ENCODE measurements at places on chromosomes 3 and 15.
A peak's percentile ranks its signal among the peaks of the same experiment; 100 is the strongest.

DNA sequence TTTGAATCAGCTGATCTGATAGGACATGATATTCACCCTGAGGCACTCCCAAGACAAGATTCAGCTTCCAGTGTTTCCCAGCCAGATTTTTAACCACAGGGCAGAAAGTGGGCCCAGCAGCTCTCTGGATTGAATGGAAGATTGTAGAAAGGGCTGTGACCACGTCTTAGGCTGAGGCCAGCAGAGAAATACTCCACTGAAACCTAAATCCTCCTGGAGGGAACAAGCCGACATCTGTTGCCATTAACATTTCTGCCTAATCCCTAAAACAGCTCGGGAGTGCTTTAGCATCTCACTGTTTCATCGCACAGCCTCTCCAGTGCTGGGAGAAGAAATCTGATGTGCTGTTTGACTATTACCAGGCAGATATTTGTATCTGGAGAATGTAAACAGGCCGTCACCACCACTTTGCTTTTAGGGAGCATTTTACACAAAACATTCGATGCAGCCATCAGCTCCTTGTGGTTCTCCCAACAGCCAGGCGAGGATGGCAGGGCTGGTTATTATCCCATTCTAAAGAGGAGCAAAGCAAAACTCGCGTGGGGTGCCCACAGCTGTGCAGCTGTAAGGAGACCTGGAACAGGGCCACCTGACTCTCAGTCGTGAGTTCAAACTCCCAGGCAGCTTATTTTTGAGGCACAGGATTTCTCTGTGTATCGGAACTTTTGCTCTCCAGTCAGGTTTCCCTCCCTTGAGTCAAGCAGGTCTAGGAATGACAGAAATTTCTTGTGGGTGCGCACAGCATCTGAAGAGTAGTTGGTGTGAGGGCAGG, 117.4 kb downstream of the LIPC start:
- DNase-seq, result peak; percentile 15

DNA sequence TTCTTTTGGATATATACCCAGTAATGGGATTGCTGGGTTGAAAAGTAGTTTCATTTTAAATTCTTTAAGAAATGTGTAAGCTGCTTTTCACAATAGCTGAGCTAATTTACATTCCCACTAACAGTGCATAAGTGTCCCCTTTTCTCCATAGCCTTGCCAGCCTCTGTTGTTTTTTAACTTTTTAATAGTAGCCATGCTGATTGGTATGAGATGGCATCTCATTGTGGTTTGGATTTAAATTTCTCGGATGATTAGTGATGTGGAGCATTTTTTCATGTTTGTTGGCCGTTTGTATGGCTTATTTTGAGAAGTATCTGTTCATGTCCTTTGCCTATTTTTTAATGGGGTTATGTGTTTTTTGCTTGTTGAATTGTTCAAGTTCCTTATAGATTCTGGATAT, 444.3 kb upstream of the ATP11B start:
- no peak for DNase-seq

DNA sequence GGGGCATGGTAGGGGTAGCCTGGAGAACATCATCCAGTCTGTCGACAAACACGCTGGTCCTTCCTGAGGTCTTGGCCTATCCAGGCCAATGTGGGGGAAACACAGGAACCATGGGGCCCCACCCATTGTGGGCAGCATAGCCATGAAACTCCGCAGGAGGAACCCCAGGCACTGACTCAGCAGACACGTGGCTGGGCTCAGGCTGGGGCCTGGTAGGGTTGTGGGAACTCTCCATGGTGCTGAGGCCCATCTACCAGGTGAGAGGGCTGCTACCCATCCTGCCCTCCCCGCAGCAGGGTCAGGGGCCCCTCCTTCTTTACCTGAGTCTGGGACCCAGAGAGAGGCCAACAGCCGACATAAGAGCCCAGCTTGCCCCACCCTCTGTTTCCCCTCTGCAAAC, 22.6 kb upstream of the CACNA2D2 start:
- no peak for DNase-seq

- DNase-seq, result peak; percentile 2
These were observed 107.1 kb upstream of the ICE2 start for GRCh38 chr15:60585743-60586708.

DNA sequence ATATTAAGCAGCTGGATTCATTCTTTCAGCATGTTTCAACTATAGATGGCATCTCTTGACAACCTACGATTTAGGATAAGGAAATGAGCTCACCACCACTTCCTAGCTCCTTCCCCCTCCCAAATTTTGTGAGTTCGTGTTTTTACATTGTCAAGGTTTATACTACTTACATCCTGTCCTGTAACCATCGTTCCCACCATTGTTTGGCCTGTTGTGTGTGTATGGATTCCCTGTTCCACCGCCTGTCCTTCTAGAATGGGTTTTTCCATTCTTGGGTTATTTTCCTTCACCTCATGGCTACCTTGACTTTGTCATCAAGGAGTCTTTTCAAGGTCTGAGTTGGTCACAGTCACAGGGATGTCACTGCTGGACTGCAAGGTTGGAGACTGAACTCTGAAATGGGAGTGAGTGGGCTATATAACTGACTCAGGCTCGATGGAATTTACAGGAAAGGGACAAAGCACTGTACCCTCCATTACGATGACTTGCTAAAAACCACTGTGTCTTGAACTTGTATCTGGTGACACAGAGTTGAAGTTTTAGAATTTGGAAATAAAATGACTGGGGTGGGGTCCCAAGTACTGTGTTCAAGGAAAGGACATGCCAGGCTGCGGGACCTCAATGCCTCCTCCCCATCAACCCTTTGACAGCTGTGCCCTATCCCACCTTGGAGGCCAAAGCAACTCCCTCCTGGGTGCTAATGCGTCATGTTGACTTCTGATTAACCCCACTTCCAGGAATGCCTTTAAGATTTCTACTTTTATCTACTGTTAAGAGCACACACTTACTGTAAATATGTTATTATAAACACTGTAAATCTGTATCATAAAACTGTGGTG, 66.8 kb upstream of the BLM start:
- DNase-seq, result no peak

DNA sequence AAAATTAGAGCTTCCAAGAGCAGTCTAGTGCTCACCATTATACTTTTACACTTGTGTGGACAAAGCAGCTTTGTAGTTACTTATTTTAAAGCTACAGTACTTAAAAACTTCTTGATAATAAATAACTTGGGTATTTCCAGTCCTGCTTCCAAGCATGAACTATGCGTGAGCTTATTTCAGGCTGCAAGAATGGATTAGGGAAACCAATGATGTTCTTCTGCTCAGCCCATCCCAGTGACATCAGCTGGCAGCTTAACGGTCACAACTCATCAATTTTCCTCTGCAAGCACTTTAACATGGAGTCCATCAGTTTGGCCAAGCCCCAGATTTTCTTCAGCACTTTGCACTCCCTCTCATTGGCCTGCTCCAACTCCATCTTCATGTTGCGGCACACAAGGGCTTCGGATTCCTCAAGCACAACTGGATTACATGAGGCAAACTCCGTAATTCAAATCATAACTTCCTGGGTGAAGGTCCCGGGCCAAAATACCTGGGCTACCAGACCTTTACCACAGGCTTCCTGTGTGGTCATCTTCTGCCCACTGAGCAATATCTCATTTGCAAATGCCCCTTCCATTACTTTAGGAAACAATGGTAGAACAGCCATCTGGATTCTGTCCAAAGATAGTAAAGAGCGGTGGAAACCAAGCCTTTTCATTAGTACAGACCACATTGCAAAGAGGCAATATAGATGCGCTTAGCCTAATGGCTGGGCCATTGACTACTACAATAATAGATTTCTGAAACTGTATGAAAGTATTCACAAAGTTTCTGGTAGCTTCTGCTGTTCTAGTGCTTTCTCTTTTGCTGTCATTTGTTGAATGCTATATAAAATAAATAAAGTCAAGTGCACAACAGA, 87.5 kb upstream of the DAZL start:
- DNase-seq, result no peak

DNA sequence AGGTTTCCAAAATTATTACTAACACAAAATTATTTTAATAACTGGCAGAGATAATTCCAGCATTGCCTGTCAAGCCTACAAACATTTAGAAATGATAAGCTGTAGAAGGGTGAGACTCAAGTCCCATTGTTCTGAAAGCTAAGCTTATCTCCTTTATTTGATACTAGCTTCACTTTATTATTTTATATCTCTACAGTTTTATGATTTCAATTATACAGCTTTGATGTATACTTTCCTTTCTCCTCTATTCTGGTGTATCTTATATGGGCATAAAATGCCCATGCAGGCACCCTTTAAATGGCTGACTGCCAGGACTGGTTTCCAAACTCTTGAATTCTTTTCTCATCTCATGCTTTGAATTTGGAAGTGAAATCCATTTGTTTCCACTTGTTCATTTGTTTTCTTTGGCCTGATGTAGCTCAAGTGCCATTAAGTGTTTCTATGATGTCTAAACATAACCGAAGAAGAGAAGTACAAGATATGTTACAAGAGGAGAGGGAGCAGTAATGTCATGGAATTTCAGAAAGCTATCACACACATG, 372.1 kb upstream of the ARHGEF26 start:
- no peak for DNase-seq

GRCh38 chr15:83105440-83105839, 2.0 kb upstream of the TM6SF1 start:
- no peak for DNase-seq

DNA sequence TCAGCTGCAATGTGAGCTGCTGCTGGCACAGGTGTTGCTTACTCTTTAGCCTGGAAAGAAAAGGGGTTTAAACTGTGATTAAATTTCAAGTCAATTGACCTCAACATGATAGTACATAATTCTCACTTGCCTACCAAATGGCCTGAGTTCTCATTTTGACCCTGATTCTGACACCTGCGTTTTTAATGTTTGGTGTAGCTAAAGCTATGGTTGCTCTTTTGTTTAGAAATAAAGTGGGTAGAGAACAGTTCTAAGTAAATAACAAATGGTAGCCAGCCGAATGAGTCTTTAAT, 100.8 kb upstream of the SOX2 start:
- no peak for DNase-seq

DNA sequence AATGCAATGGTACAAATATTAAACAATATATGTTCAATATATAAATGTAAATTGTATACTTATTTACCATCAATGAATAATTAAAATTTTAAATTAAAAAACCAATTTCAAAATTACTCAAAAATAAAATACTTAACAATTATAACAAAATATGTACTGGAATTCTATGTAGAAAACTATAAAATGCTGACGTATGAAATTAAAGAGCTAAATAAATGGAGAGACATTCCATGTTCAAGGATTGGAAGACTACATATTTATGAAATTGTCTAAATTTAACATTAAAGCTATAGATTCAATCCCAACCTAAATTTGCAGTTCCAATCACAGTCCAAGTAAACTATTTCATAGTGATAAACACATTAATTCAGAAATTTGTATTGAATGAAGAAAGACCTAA, 1522.4 kb downstream of the SI start:
- no peak for DNase-seq

- no peak for DNase-seq
These were observed 134.4 kb upstream of the KCNH8 start for GRCh38 chr3:19013879-19014278.

DNA sequence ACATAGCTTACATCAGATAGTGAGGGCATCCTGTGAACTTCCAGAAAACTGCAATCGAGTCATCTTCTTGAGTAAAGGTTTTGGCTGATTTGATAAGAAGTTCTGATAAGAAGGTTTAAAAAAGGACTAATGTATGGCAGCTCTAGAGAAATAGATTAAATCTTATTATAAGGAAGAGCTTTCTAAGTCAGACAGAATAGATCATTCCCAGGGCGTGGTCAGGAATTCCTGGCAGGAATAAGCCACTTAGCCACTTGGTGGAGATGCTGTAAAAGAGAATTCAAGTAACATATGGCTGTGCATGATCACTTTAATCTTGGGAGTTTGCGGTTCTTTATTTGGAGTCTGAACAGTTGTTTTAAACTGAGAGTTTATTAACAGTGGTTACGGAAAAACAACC, 17.4 kb downstream of the PGBD4 start:
- peak; percentile 60 for DNase-seq

GRCh38 chr15:79088426-79089205, 2.0 kb downstream of the RASGRF1 start:
- DNase-seq, result no peak

- DNase-seq, result no peak
These were observed 289.8 kb downstream of the ARPP21 start for GRCh38 chr3:35929158-35929557.

Measured in DMS 273 treated with DMSO at 0.1 percent for 48 hours (cell line).